Activated T-cell treated with anti-CD3 and anti-CD28 coated beads, Interleukin-2, amount 50 U/mL, for 72 hours (primary cell): ENCODE measurements at places on chromosomes 6 and 20. TPM values are rescaled to one million over a fixed set of nuclear protein-coding genes. Genes with fewer than 3 reads are reported as not detected.

The MEA1 gene
- 53.7 TPM for total RNA-seq

The SPTLC3 gene
- total RNA-seq = 1.4 TPM

The HLA-DMB gene
- 3.6 TPM for total RNA-seq

The PRKN gene
- 2.8 TPM for total RNA-seq

The WFDC11 gene
- not detected for total RNA-seq

The USP49 gene
- 14.8 TPM for total RNA-seq

The AGER gene
- total RNA-seq = 39.0 TPM

The PRND gene
- not detected for total RNA-seq

The SH3BGRL2 gene
- 0.63 TPM for total RNA-seq

The TTLL9 gene
- total RNA-seq = not detected

The MLIP gene
- not detected for total RNA-seq

The SIM1 gene
- not detected for total RNA-seq

The VIP gene
- not detected for total RNA-seq

The SERPINB6 gene
- 114 TPM for total RNA-seq

The OXT gene
- total RNA-seq = 1.8 TPM

The CNKSR3 gene
- 0.07 TPM for total RNA-seq

The LKAAEAR1 gene
- total RNA-seq = 0.29 TPM

The MCUR1 gene
- 24.8 TPM for total RNA-seq

The PI16 gene
- 0.14 TPM for total RNA-seq

The STMND1 gene
- total RNA-seq = not detected

The SLC17A2 gene
- not detected for total RNA-seq

The CD93 gene
- 0.36 TPM for total RNA-seq

The PTCRA gene
- total RNA-seq = not detected

The NOTCH4 gene
- 0.63 TPM for total RNA-seq

The VWA7 gene
- total RNA-seq = 3.4 TPM

The MYBL2 gene
- total RNA-seq = 87.7 TPM

The GNAS-AS1 gene
- total RNA-seq = 2.3 TPM

The CST3 gene
- total RNA-seq = 0.30 TPM

The SRMS gene
- total RNA-seq = not detected

The AGPAT1 gene
- 30.4 TPM for total RNA-seq

The TSPO2 gene
- total RNA-seq = not detected

The COL9A1 gene
- not detected for total RNA-seq

The ESR1 gene
- total RNA-seq = 0.07 TPM

The F13A1 gene
- not detected for total RNA-seq

The ULBP1 gene
- total RNA-seq = 9.4 TPM

The ARMC2 gene
- 2.9 TPM for total RNA-seq

The MUC21 gene
- not detected for total RNA-seq

The EPHA7 gene
- not detected for total RNA-seq

The ZNFX1 gene
- 48.8 TPM for total RNA-seq

The SNPH gene
- 7.1 TPM for total RNA-seq

The PDE7B gene
- 4.2 TPM for total RNA-seq

The ENPP1 gene
- total RNA-seq = 1.2 TPM

The ADGRF5 gene
- not detected for total RNA-seq
